HCT116 (cell line): ENCODE measurements at places on chromosomes 2 and 18.

GRCh38 chr2:12051831-12052230 lies 305.4 kb downstream of the LPIN1 start:
- no peak overlapping the region for H3K4me3 ChIP-seq
- no peak for DNase-seq
- no peak overlapping the region for H3K27ac ChIP-seq
- H3K27me3 ChIP-seq = no peaks in the 10 kb centered on the region
- no peaks in the 10 kb centered on the region for H3K4me1 ChIP-seq

GRCh38 chr18:51339856-51340255 lies 142.4 kb upstream of the MEX3C start:
- no peaks in the 10 kb centered on the region; the same call in 1 of the 2 replicates for H3K4me1 ChIP-seq
- H3K27ac ChIP-seq = no peak overlapping the region
- no peaks in the 10 kb centered on the region for H3K27me3 ChIP-seq
- no peak overlapping the region for H3K4me3 ChIP-seq

DNA sequence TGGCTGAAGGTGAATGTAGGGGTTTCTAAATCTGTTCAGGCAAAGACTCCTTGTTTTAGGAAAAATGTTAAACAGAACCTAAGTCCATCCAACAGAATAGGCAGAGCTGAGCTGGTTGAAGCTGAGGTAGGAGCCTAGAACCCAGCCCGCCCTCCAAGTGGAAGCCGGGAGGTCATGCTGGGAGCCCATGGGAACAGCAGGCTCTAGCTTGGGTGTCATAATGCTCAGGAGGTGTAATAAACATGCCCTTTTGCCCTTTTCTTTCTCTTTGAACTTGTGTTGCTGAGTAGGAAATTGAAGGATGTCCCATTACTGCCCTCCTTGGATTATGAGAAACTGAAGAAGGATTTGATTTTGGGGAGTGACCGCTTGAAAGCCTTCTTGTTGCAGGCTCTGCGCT lies 60.3 kb downstream of the ARMC9 start:
- H3K27ac ChIP-seq = no peak overlapping the region
- H3K27me3 ChIP-seq = no peaks in the 10 kb centered on the region
- H3K36me3 ChIP-seq = no peaks in the 10 kb centered on the region; the same call in 1 of the 2 replicates
- DNase-seq = no peak
- no peaks in the 10 kb centered on the region for H3K4me1 ChIP-seq
- H3K4me3 ChIP-seq = no peak overlapping the region

DNA sequence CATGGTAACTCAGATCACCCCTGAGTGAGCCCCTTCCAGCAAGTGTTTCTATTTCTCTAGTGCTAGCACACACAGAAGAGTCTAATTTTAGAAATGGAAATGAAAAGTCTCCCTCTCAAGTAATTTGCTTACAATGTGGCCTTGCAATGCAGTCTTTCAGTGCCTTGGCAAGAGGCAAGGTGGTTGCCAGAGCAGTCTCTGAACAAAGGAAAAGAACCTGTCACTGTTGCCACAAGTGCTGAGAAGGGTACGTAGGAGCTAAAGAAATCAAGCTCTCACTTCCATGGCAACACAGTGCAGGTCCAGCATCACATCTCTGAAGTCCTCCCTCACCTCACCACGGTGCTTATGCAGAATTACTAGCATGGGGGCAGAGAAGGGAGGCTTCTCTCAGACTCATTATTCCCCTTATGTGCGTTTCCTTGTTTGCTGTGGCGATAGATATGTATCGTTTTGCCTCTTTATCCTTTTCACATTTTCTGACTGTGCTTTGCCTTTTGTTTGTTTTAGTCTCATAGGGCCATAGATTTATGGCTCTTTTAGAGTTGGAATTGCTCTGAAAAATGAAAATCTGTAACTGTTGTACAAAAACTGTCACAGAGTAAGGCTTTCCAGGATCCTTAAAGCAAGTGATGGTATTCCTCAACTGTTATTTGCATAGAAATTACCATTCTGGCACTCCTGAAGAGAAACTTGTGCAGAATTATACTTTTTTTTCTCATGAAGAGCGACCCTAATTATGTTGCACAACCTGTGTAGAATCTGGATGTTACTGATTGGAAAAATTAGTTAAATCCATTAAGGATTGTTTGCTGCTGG lies 164.8 kb downstream of the CCDC85A start:
- no peaks in the 10 kb centered on the region for H3K27me3 ChIP-seq
- no peaks in the 10 kb centered on the region for H3K36me3 ChIP-seq
- H3K4me3 ChIP-seq = no peak overlapping the region
- no peak overlapping the region for H3K27ac ChIP-seq
- no peak for DNase-seq
- no peaks in the 10 kb centered on the region for H3K4me1 ChIP-seq

- H3K36me3 ChIP-seq = no peaks in the 10 kb centered on the region
- H3K27me3 ChIP-seq = no peaks in the 10 kb centered on the region
- H3K27ac ChIP-seq = no peak overlapping the region
- DNase-seq = no peak
- no peaks in the 10 kb centered on the region for H3K4me1 ChIP-seq
Measured at GRCh38 chr2:2321200-2321540, 9.9 kb downstream of the MYT1L start.
